ENCODE measurements at places on chromosomes 13 and 19.

GRCh38 chr19:30222992-30223865, 149.0 kb upstream of the ZNF536 start:
- DNase-seq: no peak

- no peak for DNase-seq
Observed at GRCh38 chr19:39941615-39942365, 7.4 kb upstream of the FCGBP start.

DNA sequence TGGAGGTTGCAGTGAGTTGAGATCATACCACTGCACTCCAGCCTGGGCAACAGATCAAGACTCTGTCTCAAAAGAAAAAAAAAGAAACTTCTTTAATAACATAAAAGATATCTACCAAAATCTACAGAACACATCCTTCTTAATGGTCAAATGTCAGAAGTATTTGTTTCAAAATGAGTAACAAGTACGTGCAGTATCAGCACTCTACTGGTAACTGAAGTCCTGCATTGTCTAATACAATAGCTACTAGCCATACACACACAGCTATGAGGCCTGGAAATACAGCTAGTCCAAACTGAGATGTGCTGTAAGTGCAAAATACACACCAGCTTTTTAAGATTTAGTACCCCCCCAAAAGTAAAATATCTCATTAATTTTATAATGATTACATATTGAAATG, 88.1 kb downstream of the TSC22D1 start:
- no peak for DNase-seq

DNA sequence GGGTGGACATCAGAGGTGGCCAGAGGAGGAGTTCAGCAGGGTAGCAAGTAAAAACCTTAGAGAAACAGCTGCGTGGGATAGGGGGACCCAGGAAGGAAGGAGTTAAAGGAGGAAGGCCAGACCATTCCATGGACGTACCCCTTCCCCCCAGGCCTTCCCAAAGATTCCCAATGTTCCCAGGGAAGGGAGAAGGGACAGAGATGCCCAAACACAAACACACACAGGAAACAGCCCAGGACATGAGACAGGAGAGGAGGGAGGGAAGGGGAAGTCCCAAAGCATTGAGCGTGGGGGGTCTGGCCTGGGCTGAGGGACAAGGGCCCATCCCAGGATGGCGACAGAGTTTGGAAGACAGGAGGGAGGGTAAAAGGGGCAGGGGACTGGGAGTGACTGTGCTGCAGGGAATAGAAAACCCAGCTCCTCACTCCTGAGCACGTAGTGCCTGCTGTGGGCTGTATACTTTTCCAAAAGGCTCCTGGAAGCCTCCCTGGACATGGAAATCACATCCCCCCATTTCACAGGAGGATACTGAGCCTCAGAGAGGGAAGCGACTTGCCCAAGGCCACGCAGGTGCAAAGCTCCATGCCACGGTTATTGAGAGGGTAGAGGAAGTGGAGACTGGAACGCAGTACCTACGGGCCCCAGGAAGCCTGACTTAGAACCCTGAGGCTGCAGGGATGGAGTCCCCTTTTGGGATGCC, 1.1 kb downstream of the SYDE1 start:
- DNase-seq: no peak

- no peak for DNase-seq
Observed at GRCh38 chr19:51022526-51022925, 3.0 kb upstream of the KLK10 start.

- DNase-seq: peak; percentile 95
Observed at GRCh38 chr19:56507446-56508289, at the start of gene ZNF471. TSS of gene ZNF471 (plus strand) at chr19:56507855. CDS start at chr19:56511572, 3,717 bp downstream.

DNA sequence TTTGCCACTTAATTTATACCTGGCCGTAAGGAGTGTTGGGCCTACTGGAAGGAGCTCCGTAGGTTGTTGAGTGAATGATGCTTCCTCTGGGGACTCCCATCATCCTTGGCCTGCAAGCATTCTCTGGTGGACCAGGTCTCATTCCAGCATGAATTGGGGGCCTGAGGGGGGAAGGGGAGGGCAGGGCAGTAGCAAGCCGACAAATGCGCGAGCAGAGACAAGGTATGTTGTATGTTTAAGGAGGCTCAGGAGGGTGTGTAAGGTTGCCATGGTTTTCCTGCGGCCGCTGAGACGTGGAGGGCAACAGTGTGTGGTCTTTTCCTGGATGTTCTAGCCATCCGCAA, 749 bp downstream of the ZNF264 start:
- DNase-seq: no peak

DNA sequence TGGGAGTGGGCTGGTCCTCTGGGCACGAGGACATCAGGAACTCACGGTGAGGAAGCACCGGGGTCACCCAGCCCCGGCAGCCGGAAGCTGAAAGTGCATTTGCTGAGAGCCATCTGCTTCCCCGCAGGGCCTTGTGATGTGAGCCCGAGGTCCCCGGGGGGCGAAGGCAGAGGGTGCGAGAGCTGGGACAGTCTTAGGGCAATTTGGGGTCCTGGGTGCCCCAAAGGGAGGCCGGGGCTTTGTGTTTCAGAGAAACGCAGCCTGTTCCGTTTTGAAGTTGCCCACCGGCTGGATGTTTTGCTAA, 4.8 kb downstream of the F2RL3 start:
- no peak for DNase-seq

GRCh38 chr19:4034048-4035017, 26.8 kb downstream of the PIAS4 start:
- no peak for DNase-seq
